Activated naive CD4-positive, alpha-beta T cell treated with Interleukin-2 at 50 U/mL for 16 hours (primary cell): ENCODE measurements at places on chromosomes 2 and 18.
A peak's percentile ranks its signal among the peaks of the same experiment; 100 is the strongest.

GRCh38 chr2:170298115-170298514, 120.2 kb downstream of the MYO3B start:
- DNase-seq: no peak

DNA sequence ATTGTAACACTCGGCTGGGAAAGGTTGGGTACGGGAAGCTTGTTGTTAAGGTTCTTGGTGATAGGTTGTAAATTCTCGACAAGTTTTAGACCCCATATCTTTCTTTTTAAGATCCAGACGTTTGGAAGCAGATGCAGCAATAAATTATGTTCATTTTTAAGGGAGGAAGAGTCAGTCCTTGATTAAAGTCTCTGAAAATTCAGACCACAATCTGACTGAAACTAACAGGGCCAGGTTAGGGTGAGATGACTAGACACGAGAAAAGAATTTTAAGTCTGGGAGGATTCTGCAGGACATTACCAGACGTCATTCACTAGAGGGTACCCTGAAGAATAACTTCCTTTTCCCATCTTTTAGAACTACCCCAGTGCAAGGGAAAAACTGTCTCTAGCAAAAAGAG, 16.1 kb downstream of the WIPF1 start:
- DNase-seq: no peak

DNA sequence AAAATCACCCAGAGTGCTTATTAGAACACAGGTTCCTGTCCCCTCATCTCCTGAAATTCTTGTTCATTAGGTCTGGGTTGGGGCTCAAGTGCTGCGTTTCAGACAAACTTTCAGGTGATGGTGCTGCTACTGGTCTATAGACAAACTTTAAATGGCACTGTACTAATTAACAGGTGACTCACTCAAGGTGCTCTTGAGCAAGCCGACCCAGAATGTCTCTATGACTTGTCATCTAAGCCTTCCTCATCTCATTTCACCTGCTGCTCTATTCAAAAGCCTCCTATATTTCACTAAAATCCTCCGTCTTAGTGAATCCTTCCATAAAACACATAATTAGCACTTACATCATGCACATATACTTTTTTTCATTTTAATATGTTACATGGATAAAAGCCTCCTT, 29.9 kb upstream of the STK39 start:
- DNase-seq: no peak

- DNase-seq: no peak
These were observed 7.0 kb upstream of the PAX3 start for GRCh38 chr2:222305516-222306392.

DNA sequence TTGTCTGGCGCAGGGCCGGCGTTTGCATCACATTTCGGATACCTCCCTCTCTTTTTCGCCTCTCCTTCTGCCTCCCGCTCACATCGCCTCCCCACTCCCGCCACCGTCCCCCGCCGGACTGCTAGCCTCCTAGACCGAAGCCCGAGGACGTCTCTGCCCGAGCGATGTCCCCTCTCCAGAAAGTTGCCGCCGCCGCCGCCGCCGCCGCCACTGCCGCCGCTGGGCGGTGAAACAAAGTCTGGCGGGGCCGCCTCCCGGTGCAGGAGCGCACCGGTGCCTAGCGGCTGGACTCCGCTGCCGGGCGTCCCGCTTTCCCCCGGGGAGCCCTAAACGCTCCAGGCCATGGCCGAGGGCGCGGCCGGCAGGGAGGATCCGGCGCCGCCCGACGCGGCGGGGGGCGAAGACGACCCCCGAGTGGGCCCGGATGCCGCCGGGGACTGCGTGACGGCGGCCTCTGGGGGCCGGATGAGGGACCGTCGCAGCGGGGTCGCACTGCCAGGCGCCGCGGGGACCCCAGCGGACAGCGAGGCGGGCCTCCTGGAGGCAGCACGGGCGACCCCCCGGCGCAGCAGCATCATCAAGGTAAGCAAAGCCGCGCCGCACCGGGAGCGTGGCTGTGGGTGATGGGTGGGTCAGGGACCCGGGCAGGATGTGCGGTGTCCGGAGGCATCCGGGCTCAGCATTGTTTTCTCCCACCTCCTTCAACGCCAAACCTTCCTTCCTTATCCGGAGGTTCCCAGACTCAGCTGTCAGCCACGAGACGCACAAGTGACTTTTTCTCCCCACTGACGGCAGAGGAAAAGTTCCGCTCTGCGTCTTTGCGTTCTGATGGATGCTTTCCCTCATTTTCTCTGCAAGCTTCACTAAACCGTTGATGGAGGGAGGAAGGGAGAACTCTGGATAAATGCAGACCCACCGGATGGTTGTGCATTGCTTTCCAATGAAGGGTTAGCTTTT, 643 bp downstream of the PLCL1 start:
- peak; percentile 41 for DNase-seq

- DNase-seq: no peak
These were observed 46.7 kb downstream of the RIT2 start for GRCh38 chr18:43068781-43069180.

DNA sequence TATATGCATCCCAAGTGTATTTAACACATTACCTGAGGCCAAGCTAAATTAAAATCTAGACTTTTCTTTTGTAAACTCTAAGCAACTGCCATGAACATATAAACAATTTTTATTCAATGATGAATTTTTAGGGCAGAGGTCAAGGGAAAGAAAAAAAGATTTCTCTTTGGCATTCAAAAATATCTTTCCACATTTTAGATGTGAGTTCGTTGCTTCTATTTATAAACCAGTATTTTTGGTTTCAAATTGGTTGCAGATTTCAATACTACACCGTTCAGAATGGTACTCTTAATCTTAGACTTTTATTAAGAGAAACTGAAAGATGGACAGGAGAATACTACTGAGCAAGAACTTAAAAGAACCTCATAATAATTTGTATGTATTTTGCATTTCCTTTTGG, 293.6 kb upstream of the CCDC68 start:
- DNase-seq: no peak

DNA sequence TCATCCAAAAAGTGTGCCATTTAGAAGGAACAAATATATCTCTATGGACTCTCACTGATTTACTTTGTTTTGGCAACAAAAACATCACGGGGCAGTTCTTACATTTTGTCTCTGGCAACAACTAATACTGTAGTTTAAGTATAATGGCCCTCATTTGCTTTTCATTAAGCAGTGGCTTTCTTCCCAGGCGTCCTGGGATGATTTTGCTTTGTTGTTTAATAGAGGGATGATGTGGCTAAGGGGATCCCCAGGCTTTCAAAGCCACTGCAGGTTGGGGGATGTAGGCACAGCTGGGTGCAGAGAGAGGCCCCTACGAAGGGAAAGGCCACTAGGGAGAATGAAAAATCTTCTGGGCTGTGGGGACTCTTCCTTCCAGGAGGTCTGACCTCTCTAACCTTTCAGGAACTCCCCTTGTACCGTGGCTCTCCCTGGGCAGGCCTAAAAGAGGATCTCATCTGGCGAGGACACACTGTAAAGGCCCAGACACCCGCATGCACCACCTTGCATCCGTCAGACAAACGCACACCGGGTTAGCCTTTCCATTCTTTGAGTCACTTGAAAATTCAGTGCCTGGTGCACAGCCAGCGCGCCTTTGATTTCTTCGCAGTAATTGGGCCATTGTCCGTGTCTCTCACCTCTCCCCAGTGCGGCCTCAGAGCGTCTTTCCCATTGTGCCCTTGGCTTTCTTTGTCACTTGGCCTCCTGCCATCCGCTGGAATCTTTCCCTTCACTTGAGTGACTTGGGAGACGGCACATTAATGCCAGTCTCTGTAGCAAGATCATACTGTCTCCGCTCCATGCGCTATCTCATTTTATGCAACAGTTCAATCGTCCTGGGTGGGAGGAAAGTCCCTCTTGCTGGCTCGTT, 40.3 kb upstream of the AFF3 start:
- DNase-seq: no peak

DNA sequence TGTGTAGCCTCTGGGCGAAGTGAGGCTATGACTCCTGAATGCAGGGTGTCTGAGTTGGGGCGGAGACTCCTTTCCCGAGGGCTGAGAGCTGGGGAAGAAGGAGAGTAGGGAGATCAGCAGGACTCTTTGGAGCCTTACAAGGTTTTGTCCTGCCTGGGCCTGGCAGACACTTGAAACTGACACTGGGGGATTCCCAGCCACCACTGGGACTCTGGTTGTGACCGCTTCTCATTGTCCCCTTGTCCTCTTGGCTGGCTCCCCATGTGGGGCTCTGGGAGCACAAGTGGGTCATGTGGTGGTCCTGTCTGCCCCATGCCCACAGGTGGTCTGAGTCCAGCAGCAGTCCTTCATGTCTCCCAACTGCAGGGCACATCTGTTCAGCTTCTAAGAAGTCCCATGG, 78.2 kb upstream of the MGAT4A start:
- no peak for DNase-seq

- no peak for DNase-seq
These were observed 59.7 kb downstream of the DDX1 start for GRCh38 chr2:15651367-15651727.

GRCh38 chr18:79776674-79777073, 21.1 kb upstream of the KCNG2 start:
- DNase-seq: no peak

- no peak for DNase-seq
These were observed 29.5 kb downstream of the GLI2 start for GRCh38 chr2:120764991-120765677.

GRCh38 chr2:231935815-231936214, 9.6 kb upstream of the NPPC start:
- DNase-seq: no peak

GRCh38 chr2:152173831-152174230, 1.7 kb downstream of the STAM2 start:
- no peak for DNase-seq

GRCh38 chr2:36177282-36177681, 178.3 kb upstream of the CRIM1 start:
- no peak for DNase-seq

DNA sequence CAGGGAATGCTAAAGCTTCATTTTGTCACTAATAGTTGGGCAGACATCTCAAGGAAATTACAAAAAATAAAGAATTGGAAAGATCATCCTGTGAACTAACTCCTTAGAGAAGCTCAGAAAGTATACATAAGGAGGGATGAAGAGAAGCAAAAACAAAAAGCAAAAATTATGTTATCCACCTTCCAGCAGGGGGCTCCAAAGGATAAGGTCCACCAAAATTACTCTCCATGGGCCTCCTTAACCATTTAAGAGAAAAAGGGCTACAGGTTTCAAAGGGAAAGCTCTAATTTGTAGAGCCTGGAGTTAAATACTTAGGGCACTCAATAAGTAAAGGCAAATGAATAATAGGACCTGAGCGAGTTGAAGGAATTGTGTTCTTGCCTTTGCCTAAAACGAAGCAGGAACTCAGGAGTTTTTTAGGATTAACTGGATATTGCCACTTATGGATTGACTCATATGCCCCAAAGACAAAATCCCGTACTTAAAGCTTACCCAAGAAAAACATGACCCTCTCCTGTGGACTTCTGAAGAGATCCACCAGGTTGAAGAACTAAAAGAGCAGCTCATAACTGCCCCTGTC, 1167.9 kb downstream of the DSC3 start:
- no peak for DNase-seq

GRCh38 chr2:237465515-237466148, 21.4 kb upstream of the MLPH start:
- DNase-seq: no peak

- DNase-seq: no peak
These were observed 138.9 kb downstream of the PXDN start for GRCh38 chr2:1605102-1606045.

DNA sequence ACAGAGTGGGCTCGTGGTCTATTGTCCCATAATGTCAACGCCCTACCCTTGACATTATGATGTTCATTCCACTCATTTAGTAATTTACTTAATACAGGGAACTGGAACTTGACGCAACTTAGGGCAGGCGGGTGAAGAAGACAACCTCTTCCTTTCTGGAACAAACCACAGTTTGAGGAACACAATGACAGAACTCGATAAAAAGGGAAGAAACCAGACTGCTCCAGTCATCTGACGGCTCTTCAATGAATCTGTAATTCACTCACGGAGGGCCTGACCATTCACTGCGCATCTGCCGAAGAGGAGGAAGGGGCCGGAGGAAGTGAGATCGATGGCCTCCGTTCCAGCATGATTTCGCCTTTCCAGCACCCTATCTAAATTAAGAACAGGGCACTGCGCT, 83.2 kb downstream of the BCL2 start:
- no peak for DNase-seq

- DNase-seq: no peak
These were observed 244.9 kb downstream of the ETAA1 start for GRCh38 chr2:67642046-67642382.

DNA sequence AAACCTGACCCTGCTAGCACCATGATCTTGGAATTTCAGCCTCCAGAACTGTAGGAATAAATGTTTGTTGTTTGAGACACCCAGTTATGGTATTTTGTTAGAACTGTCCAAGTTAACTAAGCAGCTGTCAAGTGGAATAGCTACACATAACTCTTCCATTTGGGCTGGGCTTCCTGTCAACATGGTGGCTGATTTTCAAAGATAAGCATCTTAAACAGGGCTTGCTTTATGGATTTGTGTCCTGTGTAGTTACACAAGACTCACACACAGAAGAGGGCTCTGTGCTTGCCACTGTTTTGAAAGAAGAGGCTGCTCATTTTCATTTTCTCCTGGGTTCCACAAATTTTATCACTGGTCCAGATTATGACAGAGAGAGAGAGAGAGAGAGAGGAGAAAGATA, 35.7 kb downstream of the GCG start:
- DNase-seq: no peak

DNA sequence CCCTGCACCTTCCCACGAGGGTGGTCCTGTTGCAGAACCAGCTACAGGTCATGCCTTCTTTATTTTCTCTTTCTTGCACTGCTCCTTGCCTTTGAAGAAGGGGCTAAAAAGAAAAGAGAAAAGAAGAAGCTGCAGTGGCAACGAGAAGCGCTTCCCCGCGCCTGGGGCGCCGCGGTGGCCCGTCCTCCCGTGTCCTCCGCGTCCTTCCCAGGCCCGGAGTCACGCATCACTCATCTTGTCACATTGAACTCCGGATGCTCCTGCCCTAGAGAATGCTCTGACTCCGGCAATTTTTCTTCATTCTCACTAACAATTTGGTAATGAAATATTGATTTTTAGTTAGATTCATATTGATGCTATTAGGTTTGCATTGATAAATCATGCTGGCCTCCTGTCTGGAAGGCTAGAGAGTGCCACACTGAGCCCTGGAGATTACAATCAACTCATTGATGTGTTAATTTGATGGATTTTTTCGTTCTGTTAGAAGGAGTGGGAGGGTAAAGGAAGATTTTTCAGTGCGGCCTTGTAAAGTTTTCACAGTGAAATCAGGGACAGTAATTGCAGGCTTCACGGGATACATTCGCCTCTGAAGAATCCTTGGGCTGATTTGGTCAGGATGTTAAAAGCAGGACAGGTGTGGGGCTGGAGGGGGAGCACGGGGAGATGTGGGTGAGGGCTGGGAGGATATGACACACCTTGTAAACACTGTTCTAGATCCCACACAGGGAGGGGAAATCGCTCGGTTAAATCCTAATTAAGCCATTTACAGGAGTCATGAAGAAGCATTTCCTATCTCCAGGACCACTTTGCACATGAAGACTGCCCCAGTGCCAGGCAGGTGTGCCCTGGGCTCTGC, 349.3 kb downstream of the ZNF516 start:
- DNase-seq: no peak

- no peak for DNase-seq
These were observed 2.4 kb downstream of the DGKD start for GRCh38 chr2:233356546-233357308.
